ENCODE measurements at places on chromosomes 2 and 18. TPM values are rescaled to one million over a fixed set of nuclear protein-coding genes. Genes with fewer than 3 reads are reported as not detected.

The GRB14 gene
- polyA plus RNA-seq: 0.91 TPM

The KLHL14 gene
- polyA plus RNA-seq: not detected

- no peak for DNase-seq
- no peak overlapping the region for H3K4me3 ChIP-seq
- no peaks in the 10 kb centered on the region for H3K4me1 ChIP-seq
- H3K27me3 ChIP-seq: peaks cover 5% of the 10 kb centered on the region
Measured at GRCh38 chr2:85095094-85095493, 38.1 kb upstream of the TCF7L1 start.

DNA sequence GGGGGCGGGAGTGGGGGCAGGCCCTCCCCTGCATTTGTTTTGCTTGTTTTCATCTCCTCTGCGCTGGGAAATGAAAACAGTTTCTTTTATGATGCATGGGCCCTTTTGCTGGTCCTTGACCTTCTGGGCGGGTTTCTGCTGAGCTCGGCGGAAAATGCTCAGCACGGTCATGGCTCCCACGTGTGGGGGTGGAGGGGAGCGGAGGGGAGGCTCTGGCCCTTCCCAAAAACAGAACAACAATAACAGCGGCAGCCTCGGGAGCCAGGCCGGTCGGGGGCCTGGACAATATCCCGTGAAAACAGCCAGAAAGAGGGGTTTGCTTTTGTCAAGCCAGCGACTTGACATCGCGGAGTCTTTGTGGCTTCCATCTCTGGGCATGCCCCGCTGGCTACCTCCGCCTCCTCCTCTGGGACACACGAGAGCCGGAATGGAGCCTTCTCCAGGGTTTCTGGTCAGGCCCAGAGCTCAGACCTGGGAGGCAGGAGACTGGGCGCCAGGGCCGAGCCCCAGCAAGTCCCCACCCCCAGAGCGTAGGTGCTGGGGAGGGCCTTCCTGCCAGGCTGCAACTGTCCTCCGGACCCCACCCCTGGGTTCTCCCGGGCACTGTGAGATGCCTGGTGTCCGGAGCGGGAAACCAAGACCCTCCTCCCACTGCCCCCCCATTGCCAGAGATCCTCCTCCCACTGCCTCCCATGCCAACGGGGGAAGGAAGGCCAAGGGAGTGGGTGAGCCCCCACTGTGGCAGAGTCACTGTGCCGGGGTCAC is 35.9 kb upstream of the SNED1 start:
- H3K36me3 ChIP-seq: no peaks in the 10 kb centered on the region
- H3K27ac ChIP-seq: no peak overlapping the region
- no peaks in the 10 kb centered on the region for H3K4me1 ChIP-seq
- no peak overlapping the region for H3K4me3 ChIP-seq
- H3K27me3 ChIP-seq: no peaks in the 10 kb centered on the region

The GPR39 gene
- polyA plus RNA-seq: not detected

The CAVIN2 gene
- polyA plus RNA-seq: 13.9 TPM

- peak; percentile 5 for DNase-seq
- peak overlapping the region; percentile 94 for H3K4me3 ChIP-seq
- H3K4me1 ChIP-seq: peaks cover 48% of the 10 kb centered on the region
- H3K27me3 ChIP-seq: peaks cover 9% of the 10 kb centered on the region
Measured at GRCh38 chr2:53787614-53788289, 908 bp downstream of the ERLEC1 start.

DNA sequence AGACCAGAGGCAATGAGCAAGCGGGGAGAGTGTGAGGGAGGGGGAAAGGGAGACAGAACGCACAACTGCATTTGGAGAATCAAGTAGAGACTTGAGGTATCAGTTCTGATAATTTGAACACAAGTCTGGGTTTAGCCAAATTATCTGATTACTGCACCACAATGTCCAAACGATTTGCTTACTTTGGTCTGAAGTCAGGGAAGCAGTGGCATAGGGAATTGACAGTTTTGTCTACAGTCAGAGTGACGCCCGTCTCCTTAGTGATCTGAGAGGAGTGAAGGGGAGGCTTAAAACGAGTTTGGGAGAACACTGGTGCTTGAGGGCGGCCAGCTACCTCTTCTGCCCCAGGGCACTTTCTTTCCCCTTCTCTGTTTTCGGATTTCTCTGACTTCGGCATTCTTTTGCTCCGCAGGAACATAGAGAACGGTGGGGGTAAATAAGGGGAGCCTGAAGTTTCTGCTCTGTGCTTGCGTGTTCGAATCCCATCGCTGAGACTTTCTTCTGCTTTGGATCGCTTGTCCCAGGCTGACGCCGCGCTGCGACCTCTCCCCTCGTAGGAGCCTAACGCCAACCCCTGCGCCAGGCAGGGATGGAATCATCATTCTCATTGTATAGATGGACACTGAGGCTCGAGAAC is 2.9 kb upstream of the DLX2 start:
- H3K27me3 ChIP-seq: peaks cover 81% of the 10 kb centered on the region
- H3K4me1 ChIP-seq: peaks cover 68% of the 10 kb centered on the region
- no peak overlapping the region for H3K27ac ChIP-seq
- DNase-seq: no peak
- H3K4me3 ChIP-seq: no peak overlapping the region
- H3K36me3 ChIP-seq: no peaks in the 10 kb centered on the region

The AQP12A gene
- not detected for polyA plus RNA-seq

DNA sequence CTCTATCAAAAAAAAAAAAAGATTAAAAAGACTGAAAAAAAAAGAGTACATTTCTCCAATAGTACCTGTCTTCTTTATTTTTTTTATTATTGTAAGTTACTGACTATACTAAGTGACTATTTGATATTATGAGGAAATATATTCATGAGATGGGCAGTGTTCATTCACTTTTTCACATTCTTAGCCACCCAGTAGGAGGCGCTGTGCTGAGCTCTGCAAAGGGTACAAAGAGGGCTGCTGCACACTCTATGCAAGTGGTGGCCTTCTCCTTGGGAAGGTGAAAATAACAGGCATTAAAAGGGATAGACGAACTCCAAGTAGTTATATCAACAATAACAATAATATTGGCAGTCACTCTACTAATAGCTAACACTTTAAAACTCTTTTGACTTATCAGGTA is 1034.9 kb upstream of the FANCL start:
- no peak overlapping the region for H3K4me3 ChIP-seq
- no peaks in the 10 kb centered on the region for H3K36me3 ChIP-seq
- no peak overlapping the region for H3K27ac ChIP-seq
- DNase-seq: no peak
- H3K4me1 ChIP-seq: no peaks in the 10 kb centered on the region

DNA sequence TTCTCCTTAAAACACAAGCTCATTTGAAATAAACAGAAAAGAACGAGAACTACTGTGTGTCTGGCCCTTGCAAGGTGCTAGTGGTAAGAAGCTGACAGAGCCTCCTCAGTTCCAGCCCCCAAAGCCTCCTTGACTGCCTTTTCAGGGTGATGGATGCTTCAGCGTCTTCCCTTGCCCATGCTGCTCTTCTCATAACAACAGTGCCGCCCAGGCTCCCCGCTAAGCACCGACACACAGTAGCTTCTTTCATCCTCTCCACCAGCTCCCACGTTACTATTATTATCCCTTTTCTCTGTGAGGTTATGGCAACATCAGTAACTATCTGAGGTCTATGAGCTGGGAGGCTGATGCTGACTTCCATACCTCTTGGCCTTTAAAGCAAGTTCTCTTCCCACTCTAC is 418.6 kb downstream of the TSN start:
- no peak overlapping the region for H3K27ac ChIP-seq
- no peak for DNase-seq
- H3K4me3 ChIP-seq: no peak overlapping the region
- H3K36me3 ChIP-seq: no peaks in the 10 kb centered on the region
- H3K27me3 ChIP-seq: no peaks in the 10 kb centered on the region
- H3K4me1 ChIP-seq: no peaks in the 10 kb centered on the region

- peaks cover 2% of the 10 kb centered on the region for H3K27me3 ChIP-seq
- no peak overlapping the region for H3K4me3 ChIP-seq
- no peaks in the 10 kb centered on the region for H3K36me3 ChIP-seq
- DNase-seq: no peak
- peaks cover 24% of the 10 kb centered on the region for H3K4me1 ChIP-seq
Measured at GRCh38 chr2:120014226-120014980, 1.5 kb downstream of the EPB41L5 start.
